ENCODE measurements at places on chromosomes 1 and 21.

DNA sequence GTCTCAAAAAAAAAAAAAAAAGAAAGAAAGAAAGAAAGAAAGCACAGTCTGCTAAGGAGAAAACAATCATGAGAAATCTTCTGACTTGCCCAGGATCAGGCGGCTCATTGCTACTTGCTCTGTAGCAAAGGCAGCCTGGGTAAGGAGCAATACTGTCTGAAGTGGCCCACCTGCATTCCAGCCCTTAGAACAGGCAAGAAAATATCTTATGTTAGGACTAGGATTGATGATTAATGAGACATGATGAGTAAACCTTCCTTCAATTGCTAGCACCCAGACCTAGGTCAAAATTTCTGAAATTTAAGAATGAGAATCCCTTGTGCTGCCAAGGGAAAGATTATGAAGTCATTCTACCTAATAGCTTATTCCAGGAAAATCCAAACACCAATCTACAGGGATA lies 140.8 kb downstream of the DSCAM start:
- DNase-seq: no peak

GRCh38 chr21:41364308-41364707 lies 2.5 kb downstream of the MX2 start:
- DNase-seq: no peak

DNA sequence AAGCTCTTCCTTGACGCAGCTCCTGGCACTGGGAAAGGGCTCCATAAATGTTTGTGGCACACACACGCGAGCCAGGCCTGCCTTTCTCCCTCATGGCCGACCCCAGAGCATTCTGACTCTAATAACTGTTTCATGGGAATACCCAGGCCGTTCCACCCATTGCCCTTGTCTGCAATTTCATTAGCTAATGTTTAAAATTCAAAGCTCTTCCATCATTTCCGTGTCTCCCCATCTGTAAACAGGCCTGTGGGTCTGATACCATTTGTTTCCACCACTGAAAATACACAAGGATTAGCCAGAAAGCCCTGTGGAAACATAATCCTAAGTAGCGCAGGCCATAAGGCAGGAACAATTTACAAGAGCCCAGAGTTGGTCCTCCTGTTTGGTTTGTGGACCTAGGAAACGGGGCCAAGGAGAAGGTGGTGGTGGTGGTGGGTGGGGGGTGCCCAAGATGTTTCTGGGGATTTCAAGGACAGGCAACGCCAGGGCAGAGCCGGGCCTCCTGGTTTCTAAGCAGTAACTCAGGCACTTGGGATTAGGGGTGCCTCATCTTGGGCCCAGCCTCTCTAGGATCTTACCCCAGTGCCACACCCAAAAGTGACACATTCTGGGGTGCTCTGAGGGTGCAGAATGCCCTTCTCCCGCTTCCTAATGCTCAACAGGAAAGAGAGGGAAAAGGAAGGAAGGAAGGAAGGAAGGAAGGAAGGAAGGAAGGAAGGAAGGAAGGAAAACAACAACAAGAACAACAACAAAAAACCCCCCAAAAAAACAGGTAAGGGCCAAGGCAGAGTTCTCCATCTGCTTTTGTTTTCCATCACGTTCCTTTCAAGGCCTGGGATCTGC lies 79.4 kb downstream of the SSBP3 start:
- no peak for DNase-seq

DNA sequence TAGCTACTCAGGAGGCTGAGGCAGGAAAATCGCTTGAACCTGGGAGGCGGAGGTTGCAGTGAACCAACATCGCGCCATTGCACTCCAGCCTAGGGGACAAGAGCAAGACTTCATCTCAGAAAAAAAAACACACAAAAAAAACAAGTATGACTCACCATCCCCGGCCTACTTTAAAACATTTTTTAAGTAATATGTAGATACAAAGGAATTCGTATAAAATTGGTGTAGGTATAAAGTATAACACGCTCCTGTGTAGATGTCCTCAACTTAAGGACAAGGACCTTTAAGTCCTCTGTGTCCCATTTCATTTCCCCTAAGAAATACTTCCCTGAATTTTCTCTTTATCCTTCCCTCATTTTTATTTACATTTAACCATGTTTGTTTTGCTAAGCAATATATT lies 73.4 kb upstream of the PKN2 start:
- DNase-seq: no peak

GRCh38 chr1:222991908-222992307 lies 151.1 kb downstream of the TLR5 start:
- DNase-seq: no peak

DNA sequence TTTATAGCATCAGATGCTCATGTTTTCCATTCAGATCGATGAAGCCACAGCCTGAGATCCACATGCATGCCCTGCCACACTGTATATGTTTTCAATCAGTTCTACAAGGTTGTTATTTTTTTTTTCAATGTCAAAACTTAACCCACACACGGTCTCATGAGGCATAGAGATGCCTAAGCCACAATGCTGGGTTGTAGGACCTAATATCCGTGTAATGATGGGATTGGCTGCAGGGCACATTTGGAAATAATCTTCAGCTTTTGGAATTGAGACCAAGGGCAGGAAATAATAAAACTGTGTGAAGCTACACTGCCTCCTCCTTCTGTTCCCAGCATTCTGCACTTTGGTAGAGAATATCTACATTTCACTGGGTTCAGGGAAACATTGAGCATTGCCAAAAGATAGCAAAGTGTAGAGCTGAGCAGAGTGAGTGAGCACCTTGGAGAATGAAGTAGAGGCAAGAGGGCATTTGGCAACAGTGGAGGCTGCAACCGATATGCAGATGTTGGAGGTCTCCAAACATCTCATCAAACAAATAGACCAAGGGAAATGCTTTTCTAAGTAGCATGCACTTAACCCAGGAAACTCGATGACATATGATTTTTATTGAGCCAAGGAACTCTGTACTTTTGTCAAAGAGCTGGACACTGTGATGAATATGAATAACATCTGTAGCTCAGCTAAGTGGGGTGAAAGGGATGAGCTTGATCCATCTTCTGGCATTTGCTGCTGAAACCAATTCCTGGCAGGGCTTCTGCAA lies 176.7 kb downstream of the LYPLAL1 start:
- no peak for DNase-seq

GRCh38 chr1:107786203-107786845 lies 178.7 kb downstream of the VAV3 start:
- DNase-seq: no peak

- DNase-seq: no peak
Observed at GRCh38 chr1:92314024-92314423, 15.2 kb downstream of the RPAP2 start.

DNA sequence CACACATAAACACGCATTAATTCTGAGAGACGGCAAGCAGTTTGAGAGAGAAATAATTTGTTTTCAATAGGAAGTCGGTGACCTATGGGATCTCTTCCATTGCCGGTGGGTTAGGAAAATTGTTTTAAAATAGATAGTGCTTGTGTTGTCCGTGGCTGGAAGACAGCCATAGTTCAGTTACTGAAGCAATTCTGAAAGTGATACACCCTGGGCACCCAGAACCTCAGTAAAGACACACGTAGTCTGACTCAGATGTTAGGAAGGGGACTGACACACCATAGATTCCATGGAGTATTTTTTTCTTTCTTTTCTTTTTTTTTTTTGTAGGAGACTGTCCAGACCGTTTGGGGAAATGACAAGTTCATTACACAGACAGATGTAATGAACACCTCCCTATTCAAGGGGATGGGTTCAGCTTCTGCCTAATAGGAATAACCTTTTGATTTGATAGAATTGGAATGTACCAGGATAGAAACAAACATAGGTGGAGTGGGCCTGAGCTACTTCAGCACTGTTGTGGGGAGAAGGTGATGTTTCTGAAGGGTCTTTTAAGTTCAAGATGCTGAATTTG lies 1.6 kb downstream of the C1orf21 start:
- no peak for DNase-seq

DNA sequence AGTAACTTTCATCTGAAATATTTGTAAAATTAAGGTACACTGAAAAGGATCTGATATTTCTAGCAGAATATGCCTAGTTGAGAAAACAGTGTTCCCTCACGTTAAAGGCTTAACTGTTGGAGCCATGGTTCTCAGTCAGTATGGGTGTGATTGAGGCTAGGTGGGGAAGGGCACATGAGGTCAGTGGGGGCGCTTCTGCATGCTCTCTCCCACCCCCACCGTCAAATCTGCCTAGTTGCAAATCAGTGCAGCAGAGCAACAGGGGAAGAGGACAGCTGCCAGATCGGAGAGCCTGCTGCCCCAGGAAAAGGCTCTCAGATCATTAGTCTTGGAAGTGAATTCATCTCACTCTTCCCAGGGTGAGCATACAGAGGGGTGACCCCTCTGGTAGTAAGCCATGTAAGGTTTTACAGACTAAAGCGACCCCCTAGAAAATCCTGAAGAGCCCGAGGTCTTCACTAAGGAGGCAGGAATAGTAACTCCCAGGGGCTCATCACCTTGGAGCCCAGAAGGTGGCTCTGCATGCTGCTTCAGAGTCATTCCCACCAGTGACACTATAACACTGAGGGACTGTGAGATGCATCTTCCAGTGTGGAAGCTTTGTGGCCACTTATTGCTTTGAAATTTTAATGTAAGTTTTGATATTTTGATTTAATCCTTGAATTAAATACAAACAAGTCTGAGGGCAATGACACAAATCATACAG lies 83.1 kb upstream of the BARHL2 start:
- DNase-seq: no peak

GRCh38 chr1:36055706-36056105 lies 28.2 kb upstream of the TEKT2 start:
- no peak for DNase-seq

DNA sequence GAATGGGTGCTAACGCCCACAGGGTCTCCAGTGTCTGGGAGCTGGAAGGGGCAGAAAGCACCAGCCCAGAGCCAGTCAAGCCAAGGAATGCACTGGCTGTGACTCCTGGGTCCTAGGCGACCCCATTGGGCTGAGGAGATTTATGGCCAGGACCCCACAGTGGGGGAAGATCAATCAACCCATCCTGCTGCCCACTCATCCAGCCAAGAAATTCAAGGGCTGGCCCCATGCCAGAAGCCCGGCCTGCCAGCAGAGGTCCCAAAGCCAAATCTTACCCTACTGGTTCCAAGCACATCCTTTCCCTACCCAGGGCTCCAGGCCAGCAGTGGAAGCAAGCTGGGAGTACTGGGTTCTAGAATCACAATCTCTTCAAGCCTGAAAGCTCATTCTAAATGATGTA lies 6.8 kb upstream of the PDZK1IP1 start:
- DNase-seq: no peak

GRCh38 chr1:5239911-5240310 lies 585.5 kb downstream of the AJAP1 start:
- no peak for DNase-seq

- DNase-seq: no peak
Observed at GRCh38 chr1:180909005-180909414, 3.7 kb upstream of the KIAA1614 start.

GRCh38 chr1:7535016-7535415 lies 236.1 kb upstream of the VAMP3 start:
- DNase-seq: no peak

DNA sequence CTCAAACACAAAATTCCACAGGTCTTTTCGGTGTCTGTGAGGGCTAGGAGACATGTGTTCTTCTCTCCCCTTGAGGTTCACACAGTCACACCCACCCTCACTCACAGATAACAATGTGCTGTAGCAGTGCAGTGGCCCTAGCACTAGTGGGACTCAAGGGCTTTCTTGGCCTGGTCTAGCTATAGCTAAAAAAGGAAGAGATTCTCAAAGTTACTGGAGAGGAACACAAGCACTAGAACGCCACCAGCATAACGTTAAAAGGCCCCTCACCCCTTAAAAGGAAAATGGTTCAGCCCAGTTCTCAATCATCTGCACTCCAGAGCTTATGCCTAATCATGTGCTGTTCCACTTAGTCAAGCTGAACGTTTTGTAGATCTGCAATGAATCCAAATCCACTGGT lies 39.5 kb downstream of the RGS8 start:
- DNase-seq: peak; percentile 71

Data from OCI-LY7 (cell line).